ENCODE measurements at places on chromosomes 4 and X. TPM values are rescaled to one million over a fixed set of nuclear protein-coding genes. Genes with fewer than 3 reads are reported as not detected.

GRCh38 chr4:113077575-113077974 lies 28.1 kb downstream of the ANK2 start:
- no peak for DNase-seq

- no peak for DNase-seq
These were observed 7.2 kb downstream of the IRAK1 start for GRCh38 chrX:154012336-154012991.

DNA sequence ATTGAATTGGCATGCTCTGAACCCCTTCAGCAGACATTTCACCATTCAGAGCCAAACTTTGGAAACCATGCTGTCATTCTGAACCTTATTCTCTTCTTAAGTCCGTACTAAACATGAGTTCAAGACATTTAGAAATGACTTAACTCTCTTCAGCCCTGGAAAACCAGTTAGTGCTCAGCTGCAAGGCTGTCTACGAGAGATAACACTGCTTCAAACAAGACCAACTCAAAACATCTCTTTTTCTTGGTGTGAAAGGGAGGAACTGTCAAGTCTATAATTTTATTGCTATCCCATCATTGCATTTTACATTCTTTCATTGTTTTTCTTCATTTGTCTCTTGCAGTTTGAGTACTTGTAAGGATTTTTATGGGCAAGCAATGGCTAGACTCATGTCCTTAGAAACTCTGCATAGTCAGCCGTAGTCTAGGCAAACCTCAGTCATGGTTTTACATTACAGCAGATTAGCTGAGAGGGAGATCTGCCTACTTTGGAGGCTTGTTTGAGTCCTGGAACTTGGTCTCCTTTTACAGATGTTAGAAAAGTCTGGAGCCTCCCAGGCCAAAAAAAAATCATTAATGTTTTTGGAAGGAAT lies 120.6 kb upstream of the JADE1 start:
- no peak for DNase-seq

GRCh38 chrX:49122499-49122898 lies 1.0 kb downstream of the GPKOW start:
- DNase-seq, result no peak

IL2RG gene
- 5.8 TPM for total RNA-seq

DNA sequence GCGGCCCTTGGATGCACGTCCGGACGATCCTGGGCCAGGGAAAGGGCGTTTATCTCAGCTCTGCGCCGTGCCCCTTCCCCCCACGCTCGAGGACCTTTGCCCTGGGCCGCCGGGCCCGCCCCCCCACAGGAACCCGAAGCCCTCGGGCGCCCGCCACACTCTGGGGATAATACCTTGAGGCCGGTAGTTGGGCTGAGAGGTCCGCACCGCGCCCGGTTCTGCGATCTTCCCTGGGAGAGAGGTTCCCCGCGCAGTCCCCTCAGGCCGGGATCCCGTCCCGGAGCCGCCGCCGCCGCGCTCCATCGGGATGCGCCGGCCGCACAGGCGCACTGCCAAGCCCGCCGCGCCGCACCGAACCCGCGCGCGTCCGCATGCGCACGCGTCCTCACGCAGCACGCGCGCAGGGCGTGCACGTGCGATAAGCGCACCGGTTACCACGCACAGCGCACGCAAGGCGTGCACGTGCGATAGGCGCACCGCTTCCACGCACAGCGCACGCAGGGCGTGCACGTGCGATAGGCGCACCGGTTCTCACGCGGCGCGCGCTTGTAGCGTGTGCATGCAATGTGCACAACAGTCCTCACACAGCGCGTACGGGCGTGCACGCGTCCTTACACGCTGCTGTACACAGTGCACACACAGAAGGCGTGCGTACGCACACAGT lies at the start of gene MAP7D2:
TSS of gene MAP7D2 (minus strand) at position 331 of the 664 bp plus-strand sequence. CDS start at position 303, 28 bp downstream.
- no peak for DNase-seq

PRR32 gene
- total RNA-seq, result not detected

RHOXF1 gene
- total RNA-seq, result 1.2 TPM

DGAT2L6 gene
- total RNA-seq, result not detected

MAGED4B gene
- total RNA-seq, result 7.0 TPM

SUPT20HL2 gene
- total RNA-seq, result not detected

DNA sequence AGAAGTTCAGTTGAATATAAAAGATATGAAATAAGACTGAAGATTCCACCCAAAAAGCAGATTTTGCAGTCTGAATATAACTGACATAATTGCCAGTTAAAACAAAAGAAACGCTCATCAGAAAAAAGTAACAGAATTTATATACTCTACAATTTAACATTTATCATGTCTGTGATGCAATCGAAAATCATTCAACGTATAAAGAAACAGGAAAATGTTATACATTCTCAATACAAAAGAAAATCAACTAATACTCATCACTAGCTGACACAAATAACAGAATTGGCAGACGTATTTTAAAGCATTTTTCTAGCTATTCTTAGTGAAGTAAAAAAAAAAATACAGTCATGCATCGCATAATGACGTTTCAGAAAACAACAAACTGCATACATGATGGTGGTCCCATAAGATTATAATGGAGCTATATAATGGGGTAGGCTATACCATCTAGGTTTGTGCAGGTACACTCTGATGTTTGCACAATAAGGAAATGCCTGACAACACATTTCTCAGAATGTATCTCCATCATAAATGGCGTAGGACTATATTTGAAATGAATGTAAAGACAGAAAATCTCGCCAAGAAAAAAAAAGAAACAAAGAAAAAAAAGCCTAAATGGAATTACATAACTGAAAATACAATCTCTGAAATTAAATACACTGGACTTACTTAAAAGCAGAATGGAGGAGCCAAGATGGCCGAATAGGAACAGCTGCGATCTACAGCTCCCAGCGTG lies 34.3 kb downstream of the OR13H1 start:
- no peak for DNase-seq

GRCh38 chr4:6329478-6330383 lies 60.1 kb downstream of the WFS1 start:
- DNase-seq, result no peak

REELD1 gene
- total RNA-seq, result 0.29 TPM

DNA sequence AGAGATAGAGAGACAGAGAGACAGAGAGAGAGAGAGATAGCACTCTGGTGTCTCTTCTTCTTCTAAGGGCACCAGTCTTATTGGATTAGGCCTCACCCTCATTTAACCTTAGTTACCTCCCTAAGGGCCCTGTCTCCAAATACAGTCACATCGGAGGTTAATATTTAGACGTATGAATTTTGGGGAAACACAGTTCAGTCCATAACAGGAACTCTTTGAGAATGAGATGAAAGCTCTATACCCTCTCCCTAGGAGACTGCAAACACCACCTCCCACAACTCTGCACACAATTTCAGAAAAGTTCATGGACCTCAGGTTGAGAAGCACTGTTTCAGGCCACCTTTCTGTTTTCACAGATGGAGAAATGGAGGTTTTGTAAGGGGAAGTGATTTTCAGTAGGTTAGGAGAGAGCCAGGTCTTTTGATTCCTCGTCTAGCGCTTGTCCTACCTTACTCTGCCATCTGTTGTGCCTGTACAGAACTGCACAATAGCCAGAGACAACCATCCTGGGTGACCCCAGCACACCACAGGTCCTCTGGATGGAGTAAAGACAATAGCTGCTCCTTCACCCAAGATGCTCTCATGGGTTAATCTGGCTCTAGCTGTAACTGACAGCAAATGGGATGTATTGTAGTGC lies 16.9 kb upstream of the LOC101059915 start:
- no peak for DNase-seq

- no peak for DNase-seq
These were observed 1125.5 kb downstream of the FAT4 start for GRCh38 chr4:126440297-126440696.

Data from mesenteric fat pad (tissue), 1 donor.